NCI-H2081 (cell line): ENCODE measurements at places on chromosomes 11 and 22.

- DNase-seq: no peak
These were observed 4.7 kb upstream of the GRAMD1B start for GRCh38 chr11:123425367-123425766.

GRCh38 chr11:44990665-44991064 lies 40.0 kb upstream of the TP53I11 start:
- no peak for DNase-seq

DNA sequence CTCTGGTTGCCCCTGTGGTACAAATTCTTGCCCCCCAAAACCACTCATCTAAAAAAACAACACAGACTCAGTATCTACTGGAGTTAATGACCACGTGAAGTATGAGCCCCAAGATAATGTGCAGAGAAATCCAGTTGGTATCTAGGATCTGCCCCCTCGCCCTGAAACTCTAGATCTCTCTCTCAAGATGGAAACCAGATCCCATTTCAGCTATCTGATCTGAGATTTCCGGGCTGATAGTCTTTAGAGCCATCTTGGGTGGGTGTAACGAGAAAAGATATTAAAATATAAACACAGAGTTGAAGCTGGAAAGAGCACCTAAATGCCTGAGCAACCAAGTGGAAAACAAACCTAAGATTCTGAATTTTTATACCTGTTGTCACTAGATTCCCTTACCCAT lies 14.0 kb upstream of the VWCE start:
- DNase-seq: no peak

- no peak for DNase-seq
These were observed 40.3 kb downstream of the JHY start for GRCh38 chr11:122922893-122923292.

GRCh38 chr11:128231845-128232410 lies 355.4 kb downstream of the ETS1 start:
- DNase-seq: no peak

DNA sequence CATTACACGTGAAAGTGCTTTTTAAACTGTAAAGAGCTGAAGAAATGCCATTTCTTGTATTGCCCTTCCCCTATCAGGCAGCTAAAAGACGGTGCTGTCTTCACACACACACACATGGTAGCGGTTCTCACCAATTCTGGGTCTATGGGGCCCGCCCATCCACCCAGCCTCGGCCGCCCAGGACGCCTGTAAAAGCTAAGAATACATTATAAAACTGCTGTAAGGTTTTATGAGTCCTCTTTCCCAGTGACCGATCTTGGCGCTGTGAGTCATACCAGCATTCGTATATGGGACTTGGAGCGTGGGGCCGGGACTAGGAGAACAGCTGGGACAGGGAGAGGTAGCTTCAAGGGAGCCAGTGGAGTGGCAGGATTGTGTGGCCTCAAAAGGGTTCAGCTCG lies 149.7 kb upstream of the CADM1 start:
- DNase-seq: no peak

GRCh38 chr11:2519517-2519861 lies 74.7 kb downstream of the KCNQ1 start:
- no peak for DNase-seq

DNA sequence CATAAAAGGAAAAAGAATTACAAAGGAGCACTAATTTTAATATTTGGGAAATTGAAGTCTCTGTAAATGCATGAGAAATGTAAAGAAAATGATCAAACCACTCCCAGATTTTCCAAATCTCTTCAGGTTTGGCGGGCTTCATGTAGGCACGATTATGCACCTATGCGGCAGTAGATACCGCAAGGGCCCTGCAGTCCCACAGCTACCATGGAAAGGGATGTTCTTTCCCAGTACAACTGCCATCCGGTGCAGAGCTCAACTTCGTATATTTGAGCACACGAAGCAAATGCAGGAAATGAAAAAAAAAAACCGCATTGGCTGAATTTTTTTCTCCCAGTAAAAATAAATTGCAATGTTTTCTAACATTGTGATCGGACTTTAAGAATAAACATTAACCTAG lies 1.4 kb downstream of the SLC17A6 start:
- no peak for DNase-seq

- no peak for DNase-seq
These were observed 85.2 kb upstream of the SCUBE2 start for GRCh38 chr11:9176550-9176949.

DNA sequence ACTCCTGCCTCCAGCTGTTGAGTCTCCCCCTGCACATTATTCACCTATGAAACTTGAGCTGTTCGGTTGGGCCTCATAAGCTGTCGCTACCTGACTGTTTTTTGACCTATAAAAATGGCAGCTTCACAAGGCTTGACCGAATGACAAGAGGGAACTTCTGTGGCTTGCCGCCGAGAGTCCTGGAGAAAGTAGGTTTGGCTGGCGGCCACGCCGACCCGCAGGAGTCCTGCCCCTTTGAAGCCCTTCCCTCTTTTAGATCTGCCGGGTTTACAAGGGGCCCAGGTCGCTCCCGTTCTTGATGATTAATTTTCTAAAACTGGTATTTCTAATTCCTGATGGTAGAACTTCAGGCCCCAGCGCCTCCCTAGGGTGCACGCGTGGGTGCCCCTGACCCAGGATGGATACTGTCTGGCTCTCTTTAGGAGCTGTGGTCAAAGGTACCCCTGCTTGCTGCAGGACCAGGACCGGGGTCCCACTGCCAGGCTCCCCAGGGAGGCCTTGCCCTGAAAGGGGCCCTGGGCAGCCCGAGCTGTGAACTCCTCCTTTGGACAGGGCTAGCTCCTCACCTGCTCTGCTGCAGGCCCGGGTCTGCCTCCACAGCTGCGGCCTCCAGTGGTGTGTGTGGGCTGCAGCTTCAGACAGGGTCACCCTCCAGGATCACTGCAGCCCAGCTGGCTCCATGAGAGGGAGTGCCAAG lies 171.8 kb downstream of the CTTN start:
- DNase-seq: no peak

DNA sequence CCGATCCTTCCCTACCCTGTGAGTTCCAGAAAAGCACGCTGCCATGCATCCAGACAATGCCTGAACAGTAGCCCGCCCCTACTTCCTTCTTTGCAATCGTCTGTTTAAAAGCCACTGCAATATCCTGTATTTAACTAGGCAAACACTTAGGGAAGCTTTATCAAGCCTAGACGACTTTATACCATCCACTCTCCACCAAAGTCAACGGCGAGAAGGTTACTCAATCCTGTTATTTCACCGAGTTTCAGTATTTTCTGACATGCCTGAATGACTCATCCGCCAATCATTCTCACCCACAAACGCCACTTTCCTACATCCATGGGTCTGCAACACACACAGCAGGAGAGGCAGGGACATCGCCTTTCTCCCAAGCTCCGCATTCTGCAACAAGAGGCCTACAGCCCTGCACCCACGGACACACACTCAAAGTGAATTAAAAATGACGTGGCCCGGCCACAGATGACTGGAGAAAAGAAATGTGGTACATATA lies 9.3 kb downstream of the CELSR1 start:
- no peak for DNase-seq

GRCh38 chr11:32032478-32032877 lies 58.4 kb upstream of the RCN1 start:
- no peak for DNase-seq

DNA sequence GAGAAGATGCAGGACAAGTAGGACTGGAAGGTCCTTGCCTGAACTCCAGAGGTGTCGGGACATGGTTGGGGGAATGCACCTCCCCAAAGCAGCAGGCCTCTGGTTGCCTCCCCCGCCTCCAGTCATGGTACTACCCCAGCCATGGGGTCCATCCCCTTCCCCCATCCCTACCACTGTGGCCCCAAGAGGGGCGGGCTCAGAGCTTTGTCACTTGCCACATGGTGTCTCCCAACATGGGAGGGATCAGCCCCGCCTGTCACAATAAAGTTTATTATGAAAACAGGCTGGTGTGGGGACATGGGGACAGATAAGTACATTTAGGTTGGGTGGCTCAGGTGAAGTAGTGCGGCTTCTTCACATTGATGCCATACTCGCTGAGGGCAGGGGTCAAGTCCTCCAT lies 1.4 kb downstream of the TAF10 start:
- no peak for DNase-seq

- DNase-seq: no peak
These were observed 14.7 kb upstream of the TAB1 start for GRCh38 chr22:39384750-39385480.

GRCh38 chr11:86596861-86597586 lies 75.4 kb downstream of the ME3 start:
- no peak for DNase-seq

DNA sequence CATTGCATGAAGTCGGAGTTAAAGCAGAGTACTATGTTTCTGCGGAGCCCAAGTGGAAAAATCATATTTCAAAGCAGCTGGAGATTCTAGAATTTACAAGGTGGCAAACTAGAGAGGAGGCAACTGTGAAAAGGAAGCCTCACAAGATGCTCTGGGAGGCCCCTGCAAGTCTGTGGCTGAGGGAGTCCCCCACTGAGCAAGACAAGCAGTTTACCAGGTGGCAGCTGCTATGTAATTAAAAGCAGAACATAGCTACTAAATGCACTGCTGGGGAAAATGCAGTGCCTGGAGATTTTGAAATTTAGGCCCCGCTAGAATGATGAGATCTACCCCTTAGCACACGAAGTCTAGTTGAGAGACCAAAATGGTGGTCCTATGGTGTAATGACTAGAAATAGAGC lies 728.0 kb downstream of the OPCML start:
- DNase-seq: no peak

DNA sequence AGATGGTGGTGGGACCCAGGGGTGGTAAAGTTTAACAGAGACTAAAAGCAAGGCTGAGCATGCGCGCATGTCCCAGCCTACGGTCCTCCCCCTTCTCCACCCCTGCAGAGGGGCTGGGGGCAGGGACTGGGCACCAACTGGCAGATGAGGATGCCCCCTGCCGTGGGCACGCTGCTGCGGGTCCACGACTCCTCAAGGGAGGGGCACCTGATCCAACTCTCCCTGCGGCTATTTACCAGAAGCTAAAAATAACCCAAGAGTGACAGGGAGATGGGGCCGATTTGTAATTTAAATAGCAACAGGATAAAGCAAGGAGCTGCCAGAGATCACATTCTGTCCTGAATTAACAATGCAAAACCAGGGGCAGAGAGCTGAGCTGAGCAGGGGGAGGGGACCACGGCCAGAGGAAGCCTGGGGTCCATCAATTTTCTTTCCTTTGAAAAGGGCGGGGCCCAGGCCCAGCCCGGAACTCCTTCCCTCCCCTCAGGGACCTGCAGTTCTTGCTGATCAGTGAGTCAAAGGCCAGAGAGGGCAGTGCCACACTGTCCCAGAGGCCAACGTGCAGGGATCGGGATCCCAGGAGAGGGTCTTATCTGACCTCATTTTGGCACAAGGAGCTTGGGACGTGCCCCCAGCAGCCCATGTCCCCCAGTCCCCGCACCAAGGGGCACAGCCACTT lies 8.1 kb upstream of the DGKZ start:
- peak; percentile 98 for DNase-seq

DNA sequence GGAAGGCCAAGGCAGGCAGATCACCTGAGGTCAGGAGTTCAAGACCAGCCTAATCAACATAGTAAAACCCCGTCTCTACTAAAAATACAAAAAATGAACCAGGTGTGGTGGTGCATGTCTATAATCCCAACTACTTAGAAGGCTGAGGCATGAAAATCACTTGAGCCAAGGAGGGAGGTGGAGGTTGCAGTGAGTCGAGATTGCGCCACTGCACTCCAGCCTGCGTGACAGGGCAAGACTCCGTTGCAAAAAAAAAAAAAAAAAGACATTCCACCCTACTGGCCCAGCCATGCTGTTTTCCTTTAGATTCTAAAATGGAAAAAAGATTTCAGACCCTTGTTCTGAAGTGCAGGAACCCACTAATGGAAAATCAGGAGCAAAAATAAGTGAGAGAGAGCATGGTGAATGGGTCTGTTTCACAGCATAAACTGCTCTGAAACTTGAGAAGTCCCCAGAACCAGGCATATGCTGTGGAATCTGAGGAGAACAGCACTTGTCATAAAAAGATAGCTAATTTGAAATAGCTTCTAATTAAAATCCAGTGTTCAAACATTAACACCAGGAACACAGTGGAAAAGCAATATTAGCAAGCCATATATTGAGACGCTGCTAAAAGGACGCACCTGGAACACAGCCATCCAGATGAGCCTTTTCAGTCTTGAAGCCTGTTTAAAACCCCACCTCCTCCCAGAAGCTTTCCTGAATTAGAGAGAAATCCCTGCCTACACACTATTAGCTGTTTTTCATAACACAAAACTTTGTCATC lies 66.3 kb upstream of the CHRM4 start:
- no peak for DNase-seq

GRCh38 chr11:61803889-61804647 lies 11.4 kb downstream of the FEN1 start:
- DNase-seq: no peak
